ENCODE measurements at places on chromosomes 11 and 22.

DNA sequence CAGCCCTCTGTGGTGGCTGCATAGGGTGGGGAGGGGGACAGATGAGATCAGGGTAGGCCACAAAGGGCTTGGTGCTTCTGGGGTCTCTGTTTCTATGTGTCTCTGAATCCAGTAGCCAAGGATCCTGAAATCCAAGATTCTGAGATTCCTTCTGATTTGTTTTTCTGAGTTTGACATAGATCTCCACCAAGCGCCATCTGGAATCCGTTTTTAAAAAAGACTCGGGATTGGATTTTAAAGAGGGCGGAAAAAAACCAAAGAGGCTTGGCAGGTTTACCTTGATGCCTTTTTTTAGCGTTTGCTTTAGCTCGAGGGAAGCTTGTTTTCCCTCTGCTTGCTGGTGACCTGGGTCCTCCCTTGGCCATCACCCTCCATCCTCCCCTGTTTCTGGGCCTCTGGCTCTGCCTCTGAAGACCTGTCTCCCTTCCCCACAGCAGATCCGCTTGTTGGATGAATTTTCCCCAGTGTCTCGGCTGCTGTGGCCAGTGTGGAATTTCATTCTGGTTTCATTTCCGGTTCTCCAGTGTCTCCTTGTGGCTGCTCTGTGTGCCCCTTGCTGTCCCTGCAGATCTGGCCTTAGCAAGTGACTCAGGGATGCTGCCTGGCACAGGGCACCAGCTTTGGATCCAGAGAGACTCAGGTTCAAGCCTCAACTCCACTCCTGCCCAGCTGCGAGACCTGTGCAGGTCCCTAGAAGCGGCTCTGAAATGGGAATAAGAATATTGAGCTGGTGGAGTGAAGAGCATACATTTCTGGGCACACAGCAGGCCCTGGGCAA lies 15.1 kb downstream of the SYNGR1 start:
- no peak for DNase-seq

GRCh38 chr11:110430267-110431050 lies 711 bp downstream of the FDX1 start:
- peak; percentile 51 for DNase-seq

GRCh38 chr11:111976119-111976766 lies 39.1 kb downstream of the DIXDC1 start:
- no peak for DNase-seq

DNA sequence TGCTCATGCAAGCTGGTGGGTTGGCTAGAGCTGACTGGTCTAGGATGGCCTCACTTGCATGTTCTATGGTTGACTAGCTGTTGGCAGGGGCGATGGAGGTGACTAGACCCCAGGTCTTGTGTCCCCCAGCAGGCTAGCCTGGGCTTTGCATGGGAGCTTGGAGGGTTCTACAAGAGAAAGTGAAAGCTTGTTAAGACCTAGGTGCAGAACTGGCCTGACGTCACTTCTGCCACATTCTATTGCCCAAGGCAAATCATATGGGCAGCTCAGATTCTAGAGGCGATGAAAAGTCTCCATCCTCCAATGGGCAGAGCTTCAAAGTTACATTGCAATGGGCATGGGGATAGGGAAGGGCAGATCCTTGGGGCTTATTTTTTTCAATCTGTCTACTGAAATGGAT lies 170.9 kb downstream of the MIAT start:
- DNase-seq: no peak

- no peak for DNase-seq
Observed at GRCh38 chr22:38727123-38727522, 21.4 kb downstream of the GTPBP1 start.

DNA sequence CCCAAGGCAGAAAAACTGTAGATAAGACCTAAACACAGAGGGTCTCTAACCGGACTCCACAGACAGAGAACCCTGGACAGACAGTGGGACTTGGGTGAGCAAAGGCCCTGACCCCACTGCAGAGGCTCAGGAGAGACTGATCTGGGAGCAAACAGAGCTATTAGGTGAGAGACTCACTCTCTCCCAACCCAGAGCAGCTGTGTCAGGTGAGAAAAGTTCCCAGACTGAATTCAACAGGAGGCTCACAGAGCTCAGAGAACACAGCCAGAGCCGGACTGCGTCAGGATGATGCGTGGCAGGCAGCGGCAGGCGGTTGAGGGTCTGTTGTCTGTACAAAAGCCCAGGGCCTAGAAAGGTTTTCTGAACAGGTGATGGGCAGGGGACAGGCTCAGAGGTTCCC lies 5.5 kb downstream of the RFPL2 start:
- no peak for DNase-seq

- DNase-seq: no peak
Observed at GRCh38 chr11:69515271-69516245, 34.1 kb downstream of the LINC01488 start.

DNA sequence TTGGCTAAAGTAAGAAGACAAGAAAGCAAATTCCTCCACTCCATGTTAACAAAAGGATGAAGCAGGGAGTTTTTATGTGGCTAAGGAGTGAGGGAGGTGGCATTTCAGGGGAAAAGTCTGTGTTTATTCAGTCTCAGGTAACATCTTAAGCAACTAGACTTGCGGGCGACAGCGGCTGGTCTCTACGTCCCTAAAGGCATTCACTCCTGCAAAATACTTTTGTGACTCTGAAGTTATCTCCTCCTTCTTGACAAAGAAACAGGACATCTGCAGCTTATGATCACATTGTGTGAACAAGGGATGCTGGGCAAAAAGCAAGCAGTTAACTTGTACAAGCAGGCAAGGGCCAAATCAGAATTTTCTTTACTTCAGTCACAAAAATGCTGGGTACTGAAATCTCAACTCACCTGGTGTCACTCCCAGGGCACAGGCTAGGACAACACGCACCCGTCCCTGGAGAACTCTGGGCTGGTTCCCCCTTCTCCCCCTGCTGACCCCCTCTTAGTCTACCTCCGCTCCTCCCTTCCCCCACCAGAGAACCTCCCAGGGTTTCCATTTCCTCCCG lies 38.3 kb downstream of the IGLL5 start:
- DNase-seq: no peak

GRCh38 chr22:48453751-48454485 lies 1373.8 kb downstream of the BRD1 start:
- DNase-seq: no peak

DNA sequence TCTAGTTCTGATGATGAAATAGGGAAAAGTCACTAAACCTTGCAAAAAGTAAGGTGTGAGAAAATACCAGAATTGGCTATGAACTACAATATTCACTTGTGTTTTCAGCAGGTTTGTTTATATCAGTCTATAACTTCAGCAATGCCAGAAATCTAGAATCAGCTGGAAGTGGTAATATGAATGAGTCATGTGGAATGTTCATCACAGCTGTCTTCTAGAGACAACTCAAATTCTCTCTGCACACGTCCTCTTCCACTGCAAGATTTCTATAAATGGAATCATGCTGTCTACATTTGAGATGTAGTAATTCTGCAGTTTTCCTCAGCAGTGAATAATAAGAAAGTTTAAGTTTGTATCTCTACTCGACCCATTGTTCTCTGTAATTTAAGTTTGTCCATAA lies 89.9 kb downstream of the OR4A15 start:
- DNase-seq: no peak

- DNase-seq: no peak
Observed at GRCh38 chr11:33444835-33445594, 187.8 kb downstream of the HIPK3 start.

GRCh38 chr11:95556342-95557163 lies 233.0 kb downstream of the FAM76B start:
- DNase-seq: no peak

GRCh38 chr11:86500500-86501140 lies 125.9 kb downstream of the CCDC81 start:
- no peak for DNase-seq

- no peak for DNase-seq
Observed at GRCh38 chr11:127017482-127017881, 16.9 kb upstream of the KIRREL3 start.

DNA sequence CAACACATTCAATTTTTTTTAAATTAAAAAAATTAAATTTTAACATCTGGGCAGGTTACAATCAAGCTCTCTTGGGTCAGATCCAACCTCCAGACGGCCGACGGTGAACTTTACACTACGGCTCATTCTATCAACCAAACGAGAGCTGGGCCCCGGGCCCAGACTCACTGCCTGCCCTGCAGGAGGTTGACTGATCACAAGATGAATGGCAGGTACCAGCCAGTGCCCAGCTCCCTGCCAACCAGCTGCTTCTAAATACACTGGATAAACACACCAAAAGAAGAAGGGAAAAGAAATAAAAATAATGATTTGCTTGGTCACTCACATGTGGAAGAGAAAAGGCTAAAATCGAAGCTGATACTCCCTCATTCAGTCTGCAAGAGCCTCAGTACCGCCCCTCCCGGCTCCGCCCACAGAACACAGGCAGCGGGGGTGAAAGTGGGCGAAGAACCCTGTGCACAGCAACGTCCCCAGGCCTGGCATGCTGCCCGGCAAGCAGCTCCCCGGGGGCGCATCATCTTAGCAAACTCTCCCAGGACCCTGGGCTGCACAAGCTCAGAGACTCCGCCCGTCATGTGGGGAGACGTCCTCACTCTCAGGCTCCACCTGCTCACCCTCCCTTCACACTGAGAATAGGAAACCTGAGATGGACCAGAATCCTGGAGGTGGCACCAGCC lies 303.4 kb downstream of the SHANK2 start:
- DNase-seq: no peak

- DNase-seq: no peak
Observed at GRCh38 chr11:115919341-115920091, 415.3 kb upstream of the CADM1 start.

DNA sequence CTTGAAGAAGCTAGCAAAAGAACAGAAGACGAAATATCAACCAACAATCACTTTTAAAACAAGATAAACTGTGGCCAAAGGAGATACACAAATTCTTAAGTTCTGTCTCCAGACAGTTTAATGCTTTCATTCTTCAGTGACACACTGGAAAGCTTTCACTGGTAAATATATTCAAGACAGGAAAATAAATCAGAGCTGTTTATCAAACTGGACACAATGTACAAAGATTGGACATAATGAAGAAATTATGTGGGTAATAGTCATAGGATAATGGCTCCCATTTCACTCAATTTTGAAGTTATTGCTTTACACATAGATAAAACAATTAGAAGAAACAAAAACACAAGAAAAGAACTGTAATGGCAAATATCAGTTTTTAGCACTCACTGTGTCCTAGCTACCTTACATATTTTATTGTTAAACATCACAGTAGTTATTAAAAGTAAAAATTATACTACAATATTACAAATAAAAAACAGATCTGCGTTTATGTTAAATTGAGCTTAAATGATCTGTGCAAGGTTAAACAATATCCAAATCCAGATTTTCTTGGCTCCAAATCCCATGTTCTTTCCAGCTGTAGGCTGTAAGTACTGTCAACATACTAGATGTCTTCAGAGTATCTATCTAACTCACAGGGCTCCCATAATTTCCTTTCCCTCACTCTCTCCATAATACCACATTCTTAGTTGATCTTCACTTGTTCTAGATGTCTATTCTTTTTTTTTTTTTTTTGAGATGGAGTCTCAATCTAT lies 38.6 kb upstream of the NOX4 start:
- DNase-seq: no peak

DNA sequence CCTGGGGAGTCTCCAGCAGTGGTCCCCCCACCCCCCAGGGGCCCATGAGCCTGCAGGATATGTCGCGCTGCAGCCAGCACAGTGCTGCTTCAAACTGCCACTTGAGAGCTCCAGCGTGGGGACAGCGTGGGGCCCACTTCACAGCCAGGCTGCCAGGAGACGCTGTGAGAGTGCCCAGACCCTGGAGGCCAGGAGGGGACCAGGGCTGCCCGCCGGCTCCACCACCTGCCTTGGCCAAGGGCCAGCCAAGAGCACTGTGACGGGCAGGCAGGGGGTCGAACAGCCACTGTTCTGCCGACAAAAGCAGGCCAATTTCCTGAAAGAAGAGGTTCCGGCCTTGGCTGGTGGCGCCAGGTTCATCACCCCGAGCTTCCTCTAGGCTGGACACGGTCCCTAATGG lies 60.2 kb downstream of the FLRT1 start:
- DNase-seq: no peak

DNA sequence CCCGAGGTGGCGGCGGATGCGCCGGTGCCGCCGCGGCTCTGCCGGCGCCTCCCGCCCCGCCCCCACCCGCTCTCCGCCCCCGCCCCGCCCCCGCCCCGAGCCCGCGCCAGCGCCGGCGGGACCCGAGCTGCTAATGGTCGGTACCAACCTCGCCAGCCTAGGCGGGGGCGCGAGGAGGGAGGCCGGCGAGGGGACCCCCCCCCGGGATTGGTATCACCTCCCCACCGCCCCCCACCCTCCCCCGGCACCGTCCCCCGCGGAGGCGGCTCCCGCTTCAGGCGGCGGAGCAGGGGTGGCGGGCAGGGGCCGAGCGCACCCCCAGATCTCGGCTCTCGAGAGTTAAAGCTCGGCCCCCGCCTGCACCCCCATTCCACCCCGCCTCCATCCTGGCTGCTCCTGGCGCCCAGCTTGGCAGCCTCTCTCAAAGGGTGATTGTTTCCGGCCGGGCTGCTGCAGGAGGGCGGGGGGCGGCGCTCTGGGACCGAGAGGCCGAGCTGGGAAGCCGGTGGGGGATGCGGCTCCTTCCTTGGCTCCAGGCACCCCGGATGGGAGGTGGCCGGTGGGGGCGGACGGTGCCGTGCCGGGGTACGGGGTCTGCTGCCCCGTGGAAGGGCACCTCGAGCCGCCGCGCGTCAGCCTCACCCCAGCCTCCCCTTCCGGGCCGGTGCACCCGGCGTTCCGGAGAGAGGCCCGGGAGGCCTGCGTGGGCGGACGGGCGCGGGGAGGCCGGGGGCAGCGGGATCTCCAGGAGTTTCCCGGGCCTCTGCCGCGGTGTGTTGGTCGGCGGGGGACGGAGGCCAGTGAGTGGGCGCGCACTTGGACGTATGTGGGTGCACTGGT lies at the start of gene B3GAT1:
TSS of gene B3GAT1 (minus strand) at position 40 of the 840 bp plus-strand sequence. CDS start 24,583 bp downstream, outside the sequence.
- peak; percentile 21 for DNase-seq

DNA sequence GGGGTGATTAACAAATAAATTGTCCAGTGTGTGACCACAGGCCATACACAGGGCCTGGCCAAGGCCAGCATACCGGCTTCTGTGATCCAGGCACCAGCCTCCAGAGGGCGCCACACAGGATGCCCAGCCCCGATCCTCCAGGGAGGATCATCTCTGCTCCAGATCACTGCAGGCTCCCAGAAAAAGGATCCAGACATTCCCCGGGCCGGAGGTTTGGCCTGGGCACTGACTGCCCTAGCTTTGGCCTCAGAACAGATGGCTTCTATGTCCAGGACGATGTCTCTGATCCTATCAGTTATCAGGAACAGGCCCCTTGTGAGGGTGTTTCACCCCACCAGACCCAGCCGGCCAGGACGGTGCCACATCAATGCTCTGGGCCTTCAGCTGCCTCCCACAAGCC lies 74.5 kb upstream of the LMO1 start:
- no peak for DNase-seq

- DNase-seq: no peak
Observed at GRCh38 chr11:47616726-47617416, 22.7 kb upstream of the C1QTNF4 start.

- DNase-seq: no peak
Observed at GRCh38 chr22:46292173-46292572, 4.5 kb upstream of the GTSE1 start.

DNA sequence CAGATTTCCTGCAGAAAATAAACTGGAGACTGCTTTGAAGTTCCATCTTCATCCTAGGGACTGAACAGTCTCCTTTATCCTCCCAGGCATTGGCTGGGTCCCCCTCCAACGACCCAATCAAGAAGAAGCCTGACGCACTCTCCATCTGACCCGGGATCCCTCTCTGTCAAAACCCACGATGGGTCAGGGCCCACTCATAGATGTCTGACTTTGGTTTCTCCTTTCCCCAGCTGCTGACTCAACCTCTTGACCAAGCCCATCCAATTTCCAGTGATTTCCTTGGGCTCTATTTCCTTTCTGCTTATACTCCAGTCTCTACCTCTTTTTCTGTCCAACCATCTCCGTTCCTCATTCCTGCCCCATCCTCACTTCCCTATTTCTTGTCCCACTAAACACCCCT lies 189.7 kb downstream of the MIAT start:
- DNase-seq: no peak

GRCh38 chr11:1387961-1388762 lies 1.6 kb upstream of the BRSK2 start:
- no peak for DNase-seq
